Central memory CD8-positive, alpha-beta T cell (primary cell): ENCODE measurements at places on chromosomes 2 and 18.

DNA sequence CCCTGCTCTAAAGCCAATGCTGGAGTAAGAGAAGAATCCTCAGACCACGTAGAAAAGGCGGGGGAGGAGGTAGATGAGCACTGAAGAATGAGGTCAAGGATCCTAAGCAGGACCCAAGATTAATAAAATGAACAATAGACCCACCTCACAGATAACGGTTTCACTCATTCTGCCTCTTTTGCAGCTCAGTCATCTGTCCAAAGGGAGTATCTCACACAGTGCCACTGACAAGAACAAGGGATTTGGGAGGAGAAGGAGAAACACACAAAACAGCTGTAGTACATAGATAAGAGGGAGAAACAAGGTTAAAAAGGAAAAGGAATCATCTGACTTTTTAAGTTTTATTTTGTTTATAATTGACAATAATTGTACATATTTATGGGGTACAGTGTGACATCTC lies 30.9 kb upstream of the SULT1C4 start:
- DNase-seq: no peak

- no peak for DNase-seq
Observed at GRCh38 chr2:170396799-170397459, 219.0 kb downstream of the MYO3B start.

DNA sequence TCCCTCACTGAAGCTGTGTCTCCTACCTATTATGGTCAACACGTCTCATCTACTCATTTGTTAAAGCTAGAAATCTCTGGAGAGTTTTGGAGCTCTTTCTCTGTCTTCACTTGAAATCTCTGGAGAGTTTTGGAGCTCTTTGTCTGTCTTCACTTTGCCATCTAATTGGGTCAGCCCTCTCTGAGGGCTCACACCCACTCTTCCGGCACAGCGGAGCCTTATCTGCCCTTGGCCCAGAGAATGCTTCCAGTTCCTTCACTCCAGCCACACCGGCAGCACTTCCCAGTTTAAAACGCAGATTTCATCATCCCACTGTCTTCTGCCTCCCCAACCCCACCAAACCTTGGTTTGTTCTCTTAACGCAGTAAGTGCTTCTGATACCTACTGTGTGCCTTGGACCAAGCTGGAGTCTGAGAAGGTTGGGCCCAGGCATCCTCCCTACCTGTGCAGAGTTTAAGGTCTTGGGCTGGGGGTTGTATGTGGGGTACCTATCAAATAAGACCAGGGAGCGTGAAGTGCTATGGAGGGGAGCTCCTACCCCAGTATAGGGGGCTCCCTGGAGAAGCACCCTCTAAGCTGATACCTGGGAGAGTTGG lies 5.0 kb downstream of the HPCAL1 start:
- DNase-seq: no peak

GRCh38 chr18:50707855-50708469 lies 111.9 kb downstream of the MRO start:
- DNase-seq: no peak

GRCh38 chr2:16101196-16101595 lies 160.8 kb downstream of the MYCN start:
- DNase-seq: no peak

GRCh38 chr2:217289907-217290280 lies 430.0 kb upstream of the TNP1 start:
- no peak for DNase-seq

DNA sequence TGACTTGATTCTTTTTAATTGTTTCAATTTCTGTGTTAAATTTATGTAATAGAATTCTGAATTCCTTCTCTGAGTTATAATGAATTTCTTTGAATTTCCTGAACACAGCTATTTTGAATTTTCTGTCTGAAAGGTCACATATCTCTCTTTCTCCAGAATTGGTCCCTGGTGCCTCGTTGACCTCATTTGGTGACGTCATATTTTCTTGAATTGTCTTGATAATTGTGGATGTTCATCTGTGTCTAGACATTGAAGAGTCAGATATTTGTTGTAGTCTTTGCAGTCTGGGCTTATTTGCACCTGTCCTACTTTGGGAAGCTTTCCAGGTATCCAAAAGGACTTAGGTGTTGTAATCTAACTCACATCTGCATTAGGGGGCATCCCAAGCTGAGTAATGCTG lies 111.4 kb upstream of the LRRTM4 start:
- no peak for DNase-seq

DNA sequence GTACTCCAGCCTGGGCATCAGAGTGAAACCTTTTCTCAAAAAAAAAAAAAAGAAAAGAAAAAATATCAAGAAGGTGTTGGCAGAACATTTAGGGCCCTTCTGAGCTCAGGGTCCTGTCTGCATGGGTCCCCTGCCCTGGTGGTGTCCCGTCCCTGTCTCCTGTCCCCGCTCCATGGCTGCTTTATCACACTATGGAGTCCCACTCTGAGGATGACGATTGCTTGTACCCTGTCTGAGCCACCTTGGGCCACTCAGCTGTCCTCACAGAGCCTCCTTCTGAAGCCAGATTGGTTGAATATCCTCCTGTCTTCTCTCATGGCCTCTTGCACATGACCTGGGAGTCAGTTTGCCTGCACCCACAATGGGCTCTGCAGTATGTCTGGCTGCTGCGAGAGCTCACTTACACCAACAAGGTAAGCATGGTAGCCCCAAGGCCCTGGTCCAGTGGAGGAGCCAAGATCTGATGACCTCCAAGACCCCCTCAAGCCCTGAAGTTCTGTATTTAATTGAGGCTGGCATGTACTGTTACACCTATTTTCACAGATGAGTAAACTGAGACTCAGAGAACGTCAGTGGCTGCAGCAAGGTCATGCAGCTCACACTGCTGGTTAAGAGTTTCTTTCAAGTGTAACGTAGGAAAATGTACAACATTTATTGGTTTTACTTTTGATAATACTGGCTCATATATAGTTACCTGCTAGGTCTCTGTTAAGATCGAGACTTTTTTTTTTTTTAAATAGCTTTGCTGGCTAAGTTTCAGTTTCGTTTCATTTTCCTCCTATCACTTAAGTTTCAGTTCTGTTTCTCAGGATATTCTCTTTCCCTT lies 16.9 kb upstream of the ZCCHC2 start:
- DNase-seq: no peak
